ENCODE measurements at places on chromosomes 11 and 22.

DNA sequence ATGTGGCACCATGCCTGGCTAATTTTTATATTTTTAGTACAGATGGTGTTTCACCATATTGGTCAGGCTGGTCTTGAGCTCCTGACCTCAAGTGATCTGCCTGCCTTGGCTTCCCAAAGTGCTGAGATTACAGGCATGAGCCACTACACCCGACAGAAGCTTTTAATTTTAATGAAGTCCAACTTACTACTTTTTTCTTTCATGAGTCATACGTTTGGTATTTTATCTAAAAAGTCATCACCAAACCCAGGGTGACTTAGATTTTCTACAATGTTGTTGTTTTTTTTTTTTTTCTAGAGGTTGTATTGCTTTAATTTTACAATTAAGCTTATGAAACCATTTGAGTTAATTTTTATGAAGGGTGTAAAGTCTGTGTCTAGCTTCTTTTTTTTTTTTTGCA lies 34.9 kb downstream of the JRKL start:
- no peak for DNase-seq

GRCh38 chr11:67466962-67467771 lies 1.9 kb downstream of the TMEM134 start:
- DNase-seq = no peak

DNA sequence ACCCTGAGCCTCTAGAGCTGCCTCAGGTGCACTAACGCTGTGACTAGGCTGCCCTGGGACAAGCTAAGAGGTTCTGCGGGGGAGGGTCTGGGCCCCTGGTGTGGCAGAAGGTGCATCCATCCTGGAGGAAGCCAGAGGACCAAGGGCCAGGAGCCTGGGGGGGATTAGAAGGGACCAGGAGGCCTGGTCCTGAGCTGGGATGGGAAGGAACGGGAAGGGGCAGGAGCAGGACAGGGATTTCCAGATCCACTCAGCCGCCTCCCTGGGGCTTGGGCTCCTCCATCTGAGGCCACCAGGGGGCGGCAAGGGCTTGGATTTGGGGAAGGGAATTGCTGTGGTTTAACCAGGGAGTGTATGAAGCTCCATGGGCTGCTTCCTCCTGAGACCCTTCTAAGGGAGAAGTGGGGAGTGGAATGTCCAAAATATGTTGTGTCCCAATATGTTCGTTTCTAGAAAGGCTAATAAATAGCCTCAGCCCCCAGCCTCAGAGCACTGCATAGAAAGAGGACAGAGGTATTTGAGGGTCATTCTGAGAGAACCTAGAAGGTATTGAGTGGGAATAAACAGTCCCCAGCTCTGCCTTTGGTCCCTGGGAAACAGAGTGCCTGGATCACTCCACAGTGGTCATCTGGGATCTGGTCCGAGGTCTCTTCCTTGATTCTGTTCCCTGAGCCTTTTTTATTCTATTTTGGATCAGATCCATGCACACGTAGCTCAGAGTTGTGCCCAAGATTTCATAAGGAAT lies 17.4 kb upstream of the PRAME start:
- DNase-seq = peak; percentile 41

DNA sequence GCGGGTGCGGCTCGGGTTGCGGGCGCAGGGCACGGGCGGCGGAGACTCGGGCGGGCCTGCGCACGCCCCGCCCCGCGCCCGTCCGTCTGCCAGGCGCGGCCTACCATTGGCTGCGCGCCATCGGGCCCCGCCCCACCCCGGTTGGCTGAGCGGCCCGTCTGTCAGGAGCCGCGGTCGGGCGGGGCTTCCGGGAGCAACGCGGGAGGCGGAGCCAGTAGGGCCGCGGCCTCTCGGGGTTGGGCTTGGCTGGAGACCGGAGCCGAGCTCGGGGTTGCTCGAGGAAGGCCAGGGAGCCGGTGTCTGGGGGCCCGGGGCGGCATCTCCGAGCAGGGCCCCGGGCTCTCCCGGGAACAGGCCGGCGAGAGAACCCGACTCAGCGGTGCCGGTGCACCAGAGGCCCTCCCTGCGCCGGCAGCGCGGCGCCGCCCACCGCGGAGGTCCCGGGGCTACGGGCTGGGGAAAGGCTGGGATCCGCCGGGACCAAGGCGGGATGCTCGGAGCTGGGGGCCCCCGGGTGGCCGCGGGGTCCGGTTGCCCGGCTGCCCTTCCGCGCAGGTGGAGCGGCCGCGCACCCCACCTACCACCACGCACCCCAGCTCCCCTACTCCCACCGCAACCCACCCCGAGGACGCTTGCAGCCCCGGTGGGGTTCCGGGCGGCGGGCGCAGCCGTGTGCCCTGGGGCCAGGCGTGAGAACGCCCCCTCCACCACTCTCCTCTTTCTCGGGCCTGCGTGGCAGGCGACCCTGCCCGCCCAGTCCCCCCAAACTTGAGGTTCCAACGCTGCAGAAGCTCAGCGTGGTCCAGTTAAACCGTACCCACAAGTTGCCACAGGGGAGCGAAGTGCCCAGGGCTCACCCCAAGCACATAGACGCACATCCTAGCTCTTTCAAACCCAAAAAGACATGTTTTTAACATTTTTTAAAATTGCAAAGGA lies at the start of gene HRAS:
Gene HRAS, minus strand, starts transcription at position 58 of the 936 bp plus-strand sequence.
- DNase-seq = peak; percentile 100

DNA sequence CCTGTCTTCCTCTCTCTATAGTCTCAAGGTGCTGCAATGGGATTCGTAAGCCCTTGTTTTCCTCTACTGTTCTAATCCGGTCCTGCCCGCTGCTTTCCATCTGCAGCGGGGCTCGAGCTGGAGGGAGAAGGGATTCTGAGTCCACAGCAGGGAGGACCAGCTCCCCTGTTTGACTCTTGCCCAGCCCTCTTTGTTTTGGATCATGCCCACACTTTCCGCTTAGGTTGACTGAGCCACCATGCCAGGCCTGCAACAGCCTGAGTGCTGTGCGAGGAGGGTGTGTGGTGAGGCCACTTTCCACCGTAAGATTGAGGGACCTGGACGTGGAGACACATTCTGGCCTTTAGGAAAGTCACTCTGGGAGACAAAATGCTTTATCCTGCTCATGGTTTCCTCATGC lies 58.3 kb downstream of the CEP164 start:
- DNase-seq = no peak

- no peak for DNase-seq
Observed at GRCh38 chr11:62432695-62433094, 13.9 kb downstream of the SCGB1A1 start.

- no peak for DNase-seq
Observed at GRCh38 chr22:42561856-42562255, 8.1 kb downstream of the SERHL2 start.

- no peak for DNase-seq
Observed at GRCh38 chr11:25908726-25909125, 423.2 kb upstream of the ANO3 start.

DNA sequence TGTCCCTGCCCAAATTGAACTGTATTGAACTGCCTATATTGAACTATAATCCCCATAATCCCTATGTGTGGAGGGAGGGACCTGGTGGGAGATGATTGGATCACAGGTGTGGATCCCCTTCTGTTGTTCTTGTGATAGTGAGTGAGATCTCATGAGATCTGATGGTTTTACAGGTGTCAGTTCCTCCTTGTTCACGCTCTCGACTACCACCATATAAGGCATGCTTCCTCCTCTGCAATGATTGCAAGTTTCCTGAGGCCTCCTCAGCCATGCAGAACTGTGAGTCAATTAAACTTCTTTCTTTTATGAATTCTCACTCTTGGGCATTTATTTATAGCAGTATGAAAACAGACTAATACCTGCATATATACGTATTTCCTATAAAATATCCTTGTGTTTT lies 206.5 kb upstream of the PDGFD start:
- no peak for DNase-seq

- DNase-seq = no peak
Observed at GRCh38 chr22:20615021-20615420, 107.6 kb downstream of the MED15 start.

- no peak for DNase-seq
Observed at GRCh38 chr11:106088896-106089295, 11.4 kb downstream of the AASDHPPT start.

- no peak for DNase-seq
Observed at GRCh38 chr11:30990625-30991296, 378.8 kb downstream of the DCDC1 start.

- no peak for DNase-seq
Observed at GRCh38 chr22:36478966-36479365, 2.5 kb downstream of the TXN2 start.

DNA sequence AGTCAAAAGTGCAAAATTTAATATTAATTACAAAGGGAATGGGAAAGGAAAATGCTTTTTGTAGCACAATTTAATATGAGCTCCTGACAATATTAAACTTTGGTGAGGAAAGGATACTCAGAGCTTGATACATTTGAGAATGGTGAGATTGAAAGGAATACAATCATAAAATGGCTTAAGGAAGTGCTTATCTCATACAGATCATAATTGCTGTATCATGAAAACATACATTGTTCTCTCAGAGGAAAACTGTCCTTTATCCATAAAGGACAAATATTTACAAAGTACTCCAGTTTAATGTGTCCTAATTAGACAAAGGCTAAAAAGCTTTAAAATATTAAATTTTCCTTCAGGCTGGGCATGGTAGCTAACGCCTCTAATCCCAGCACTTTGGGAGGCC lies 260.4 kb downstream of the TMEM135 start:
- DNase-seq = no peak

DNA sequence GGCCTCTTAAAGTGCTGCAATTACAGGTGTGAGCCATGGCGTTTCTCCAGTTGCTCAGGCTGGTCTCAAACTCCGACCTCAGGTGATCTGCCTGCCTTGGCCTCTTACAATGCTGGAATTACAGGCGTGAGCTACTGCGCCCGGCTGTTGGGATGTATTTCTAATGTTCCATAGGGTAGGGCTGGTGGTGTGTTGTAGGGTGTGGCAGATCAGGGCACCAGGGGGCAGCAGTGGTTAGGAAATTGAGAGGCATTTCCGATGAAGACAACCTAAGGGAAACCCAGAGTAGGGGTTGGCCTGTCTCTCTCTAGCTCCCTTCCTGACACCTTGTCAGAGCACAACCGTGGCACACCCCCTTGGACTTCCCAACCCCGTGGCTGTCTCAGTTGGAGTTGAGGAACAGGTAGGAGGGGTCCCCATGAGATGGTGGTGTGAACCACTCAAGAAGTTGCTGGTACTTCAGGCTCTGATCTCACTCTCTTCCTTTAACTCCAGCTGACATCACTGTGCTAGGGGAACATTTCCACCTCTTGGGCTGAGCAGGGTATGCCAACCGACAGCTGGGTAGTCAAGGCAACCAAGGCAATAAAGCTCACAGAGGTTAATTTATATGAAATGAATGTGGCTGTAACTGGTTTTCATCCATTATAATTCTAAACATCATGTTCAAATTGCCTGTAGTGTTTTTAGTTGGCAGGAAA lies 33.0 kb downstream of the YWHAH start:
- DNase-seq = peak; percentile 76

- no peak for DNase-seq
Observed at GRCh38 chr11:13761250-13761649, 92.8 kb downstream of the FAR1 start.

GRCh38 chr11:35402751-35403660 lies 16.4 kb downstream of the SLC1A2 start:
- DNase-seq = no peak

- no peak for DNase-seq
Observed at GRCh38 chr22:43507235-43507634, 95.4 kb downstream of the MPPED1 start.

GRCh38 chr11:113876074-113876797 lies 864 bp upstream of the USP28 start:
- no peak for DNase-seq

DNA sequence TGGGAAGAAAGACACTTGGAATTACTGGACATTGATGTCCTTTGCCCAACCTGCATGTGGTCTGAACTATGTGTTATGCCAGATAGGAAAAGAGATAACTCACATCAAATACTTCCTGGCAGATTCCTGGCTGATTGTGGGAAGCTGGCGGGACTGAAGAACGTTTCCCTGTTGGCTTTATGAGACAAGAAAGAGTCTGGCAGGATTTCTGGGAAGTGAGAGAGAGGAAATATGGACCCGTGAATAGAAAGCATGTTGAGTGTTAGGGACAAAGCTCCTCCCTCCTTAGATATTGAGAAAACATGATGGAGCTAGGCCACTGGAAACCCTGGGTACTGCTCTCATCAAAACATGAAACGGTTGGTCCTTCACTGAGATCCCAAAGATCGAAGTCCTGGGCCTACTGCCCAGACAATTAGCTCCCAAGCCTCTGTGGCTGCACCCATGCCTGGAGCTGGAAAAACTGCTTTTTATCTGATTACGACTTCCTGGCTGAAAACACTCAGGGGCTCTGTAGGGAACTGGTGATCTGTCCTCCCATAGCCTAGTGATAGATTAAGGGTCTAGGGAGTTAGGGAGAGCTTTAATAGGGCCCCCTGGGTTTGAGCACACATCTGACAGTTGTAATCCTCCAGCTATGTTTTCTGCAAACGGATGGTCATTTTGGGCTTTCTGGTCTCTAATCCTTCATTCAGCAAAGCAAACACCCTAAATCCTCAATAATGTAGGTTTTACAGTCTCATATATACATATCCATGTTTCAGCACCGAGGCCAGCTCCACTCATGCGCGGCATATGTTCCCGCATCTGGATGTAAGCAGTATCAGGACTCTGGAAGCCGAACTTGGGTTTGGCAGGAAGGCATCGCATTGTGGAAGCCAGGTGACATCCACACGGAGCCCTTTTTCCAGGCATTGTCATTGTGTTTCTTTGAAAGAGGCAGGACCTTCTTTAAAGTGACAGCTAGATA lies 6.1 kb upstream of the B3GAT1 start:
- DNase-seq = no peak

DNA sequence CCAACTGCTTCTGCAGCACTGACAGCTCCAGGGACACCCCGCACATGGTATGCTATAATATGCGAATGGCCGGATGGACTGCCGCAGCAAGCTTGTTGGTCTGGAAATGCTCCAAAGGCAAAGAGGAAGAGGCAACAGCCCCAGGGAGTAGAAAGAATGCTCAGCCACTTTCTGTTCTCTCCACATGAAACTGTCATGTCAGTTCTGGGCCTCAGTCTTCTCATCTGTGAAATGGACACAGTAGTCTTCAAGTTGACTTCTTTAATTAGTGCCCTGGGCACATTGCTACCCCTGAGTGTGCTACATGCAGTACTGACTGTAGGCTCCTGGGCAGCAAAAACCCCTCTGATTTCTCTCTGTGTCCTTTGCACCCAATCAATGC lies 19.9 kb downstream of the IL10RA start:
- DNase-seq = no peak

- peak; percentile 61 for DNase-seq
Observed at GRCh38 chr11:44110231-44110679, 14.8 kb downstream of the EXT2 start.

GRCh38 chr11:13679768-13680167 lies 11.3 kb downstream of the FAR1 start:
- no peak for DNase-seq

DNA sequence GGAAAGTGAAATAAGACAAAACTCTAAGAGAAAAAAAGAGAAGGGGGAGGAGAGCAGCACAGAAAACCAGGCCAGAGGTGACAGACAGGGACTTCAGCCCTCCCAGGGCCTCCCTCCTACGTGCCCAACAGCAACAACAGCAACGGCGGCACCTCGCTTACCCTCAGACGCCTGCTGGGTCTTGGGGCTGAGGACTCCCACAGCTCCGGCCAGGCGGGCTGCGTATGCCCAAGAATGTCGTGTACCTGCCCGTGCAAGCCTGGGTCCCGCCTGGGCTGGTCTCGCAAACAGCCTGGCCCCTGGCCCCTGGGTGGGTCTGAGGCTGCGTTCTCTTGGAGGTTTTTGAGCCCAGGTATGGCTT lies 30.5 kb downstream of the ARAP1 start:
- DNase-seq = peak; percentile 43

- DNase-seq = no peak
Observed at GRCh38 chr11:16987205-16987568, 27.0 kb downstream of the PLEKHA7 start.

All from germinal center (tissue), 1 donor.